ENCODE measurements at places on chromosomes 12 and 14.
A peak's percentile ranks its signal among the peaks of the same experiment; 100 is the strongest.

- no peak for DNase-seq
These were observed 162.7 kb downstream of the BMP4 start for GRCh38 chr14:53793790-53794505.

DNA sequence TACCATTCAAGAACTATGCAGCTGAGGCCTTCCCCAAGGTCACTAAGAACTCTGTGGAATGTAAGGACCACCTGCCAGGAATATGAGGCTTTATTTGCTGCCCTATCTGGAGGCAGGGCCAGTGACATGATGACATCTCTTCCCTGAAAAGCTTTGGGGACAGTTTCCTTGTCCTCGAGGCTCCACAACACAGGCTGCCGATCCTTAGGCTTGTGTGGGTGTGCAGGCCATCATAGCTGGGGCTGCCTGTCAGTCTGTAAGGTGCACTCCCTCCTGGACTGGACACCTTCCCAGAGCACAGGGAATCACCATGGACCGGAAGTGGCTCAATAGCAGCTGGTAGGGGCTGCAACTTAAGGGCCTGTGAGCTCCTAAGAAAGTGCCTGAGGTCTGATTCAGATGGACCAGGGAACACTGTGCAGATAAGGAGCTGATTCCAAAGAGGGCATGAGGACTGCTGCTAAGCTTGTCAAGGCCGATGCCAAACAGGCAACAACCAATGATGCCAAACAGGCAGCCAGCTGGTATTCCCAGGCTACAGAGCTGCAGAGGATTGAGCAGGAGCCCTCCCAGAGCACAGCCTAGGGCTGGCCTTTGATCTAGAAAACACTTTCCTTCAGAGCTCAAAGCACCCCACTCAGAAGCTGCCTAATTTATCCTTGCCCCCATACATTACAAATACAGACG, 84.3 kb downstream of the CRACR2A start:
- DNase-seq, result no peak

DNA sequence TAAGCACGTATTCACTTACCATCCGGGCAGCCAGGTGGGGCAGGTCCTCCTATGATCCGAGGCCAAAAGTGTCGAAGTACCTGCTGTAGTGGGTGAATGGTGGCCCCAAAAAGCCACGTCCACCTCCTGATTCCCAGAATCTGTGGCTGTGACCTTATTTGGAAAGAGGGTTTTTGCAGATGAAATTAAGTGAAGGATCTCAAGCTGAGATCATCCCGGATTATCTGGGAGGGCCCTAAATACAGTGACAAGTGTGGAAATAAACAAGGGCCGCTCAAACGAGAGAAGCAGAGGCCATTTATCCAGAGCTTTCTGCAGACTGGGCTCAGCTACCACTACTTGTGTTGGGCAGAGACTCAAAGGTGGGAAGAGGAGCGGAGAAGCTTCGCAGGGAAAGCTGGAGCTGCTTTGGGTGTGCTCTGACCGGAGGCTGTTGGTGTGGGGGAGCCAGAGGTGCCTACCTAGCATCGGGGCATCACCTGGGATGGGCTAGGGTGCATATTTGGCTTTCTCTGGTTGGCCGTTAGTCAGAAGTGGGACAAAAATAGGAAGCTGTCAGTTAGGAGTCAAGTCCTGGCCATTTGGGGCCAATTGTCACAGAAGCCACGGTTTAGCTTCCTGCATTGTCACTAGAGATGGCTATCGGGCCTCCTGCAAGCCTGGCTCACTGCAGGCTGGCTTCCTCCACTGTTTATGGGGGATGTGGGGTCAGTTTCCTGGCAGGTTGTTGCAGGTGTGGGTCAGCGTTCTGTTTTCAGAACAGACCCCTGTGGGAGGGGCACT, 27.8 kb upstream of the DLK1 start:
- DNase-seq, result no peak

DNA sequence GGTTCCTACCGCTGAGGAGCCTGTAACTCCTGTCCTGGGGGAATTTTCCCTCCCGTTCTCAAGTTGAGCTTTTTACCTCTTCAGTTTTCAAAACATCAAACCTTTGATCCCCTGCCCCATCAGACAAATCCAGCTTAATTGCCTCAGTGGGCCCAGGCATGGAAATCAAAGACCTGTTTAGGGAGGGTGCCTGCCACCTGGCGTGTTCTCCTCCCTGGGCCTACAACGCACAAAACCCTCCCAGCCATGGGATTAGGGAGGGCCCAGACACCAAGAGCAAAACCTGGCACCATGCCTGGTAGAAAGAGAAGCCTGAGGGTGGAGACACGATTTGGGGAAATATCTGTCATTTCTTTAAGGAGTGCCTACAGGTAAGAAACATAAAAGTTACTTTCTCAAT, 672.9 kb downstream of the BCL11B start:
- DNase-seq, result no peak

DNA sequence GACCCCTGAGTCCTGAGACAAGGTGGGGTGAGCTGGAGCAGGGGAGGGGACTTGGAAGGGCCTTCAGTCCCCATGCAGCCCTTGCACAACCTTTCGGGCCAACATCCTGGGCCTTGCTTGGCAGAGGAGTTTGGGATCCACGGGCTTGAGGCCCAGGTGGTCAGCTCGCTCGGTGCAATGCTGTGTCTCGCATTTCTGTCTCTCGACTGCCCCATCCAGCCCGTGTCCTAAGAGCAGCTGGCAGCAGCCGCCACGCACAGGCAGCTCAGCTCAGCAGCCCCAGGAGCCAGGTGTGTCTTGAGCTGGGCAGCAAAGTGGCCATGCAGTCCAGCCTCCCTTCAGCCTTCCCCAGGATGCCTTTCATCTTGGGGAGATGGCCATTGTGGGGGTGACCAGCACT, 10.8 kb downstream of the PACS2 start:
- DNase-seq, result no peak

- no peak for DNase-seq
These were observed 129.5 kb downstream of the SLC38A6 start for GRCh38 chr14:61110316-61111082.

- no peak for DNase-seq
These were observed 76.4 kb downstream of the RGS6 start for GRCh38 chr14:72008666-72009065.

- DNase-seq, result no peak
These were observed 23.1 kb downstream of the PRIMA1 start for GRCh38 chr14:93765155-93765554.

DNA sequence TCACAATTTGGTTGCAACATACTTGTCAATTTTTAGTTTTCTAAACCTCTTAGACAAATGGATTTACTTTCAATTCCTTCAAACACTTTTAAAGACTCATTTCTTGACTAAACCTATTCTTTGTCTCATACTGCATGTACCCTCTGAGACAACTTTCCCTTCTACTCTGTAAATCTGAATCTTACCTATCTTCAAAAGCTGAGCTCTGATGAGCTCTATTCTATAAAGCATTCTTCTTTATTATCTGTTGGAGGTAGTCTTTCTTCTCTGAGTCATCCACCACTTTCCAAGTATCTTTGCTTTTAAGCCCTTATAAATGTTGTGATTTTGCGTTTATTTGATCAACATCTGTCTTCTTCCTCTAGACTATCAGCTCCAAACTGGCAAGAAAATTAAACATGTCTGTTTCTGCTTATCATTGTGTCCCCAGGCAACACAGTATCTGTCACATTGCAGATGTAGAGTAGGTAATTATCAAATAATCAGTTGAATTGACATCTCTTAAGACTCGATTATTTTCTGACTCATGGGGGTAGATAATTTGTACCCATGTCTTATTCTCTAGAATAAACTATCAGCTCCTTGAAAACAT, 265.6 kb upstream of the FAR2 start:
- no peak for DNase-seq

DNA sequence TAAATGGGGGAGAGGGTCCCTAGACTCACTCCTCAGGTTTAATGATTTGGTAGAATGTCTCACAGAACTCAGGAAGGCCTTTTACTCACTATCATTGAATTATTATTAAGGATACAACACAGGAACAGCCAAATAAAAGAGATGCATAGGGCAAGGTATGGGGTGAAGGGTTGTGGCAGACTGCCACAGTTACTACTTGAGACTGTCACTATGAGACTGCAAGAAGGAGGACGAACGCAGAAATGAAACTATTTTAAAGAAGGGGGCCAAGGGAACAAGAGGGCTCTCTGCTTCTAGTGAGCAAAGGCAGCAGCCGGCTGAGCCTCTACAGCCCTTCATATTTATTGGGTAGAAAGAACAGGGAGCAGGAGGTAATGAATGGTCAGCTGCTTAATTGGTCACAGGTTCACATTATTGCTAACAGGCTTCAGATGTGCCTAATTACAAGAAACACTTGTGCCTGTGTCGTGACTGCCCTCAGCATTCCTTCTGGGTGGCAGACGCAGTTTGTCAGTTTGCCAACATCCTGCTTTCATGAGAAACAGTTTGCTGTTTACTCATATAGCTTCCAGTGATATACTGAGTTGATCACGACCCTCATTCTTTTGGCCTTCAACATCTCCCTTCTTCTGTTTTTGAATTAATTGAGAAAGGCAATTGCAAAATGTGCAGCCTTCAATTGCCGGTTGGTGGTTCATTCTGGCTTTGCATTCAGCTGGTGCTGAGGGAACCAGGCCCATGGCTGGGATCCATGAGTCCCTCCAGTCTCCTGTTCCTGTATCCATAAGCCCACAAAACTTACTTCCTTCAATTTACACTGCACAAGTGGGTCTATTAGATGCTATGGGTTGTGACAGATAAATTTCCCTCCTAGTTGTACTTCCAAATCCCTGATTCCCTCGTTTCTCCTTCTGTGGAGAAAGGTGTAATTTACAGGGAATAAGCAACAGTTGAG, 82.8 kb upstream of the PLEKHG7 start:
- DNase-seq, result no peak

DNA sequence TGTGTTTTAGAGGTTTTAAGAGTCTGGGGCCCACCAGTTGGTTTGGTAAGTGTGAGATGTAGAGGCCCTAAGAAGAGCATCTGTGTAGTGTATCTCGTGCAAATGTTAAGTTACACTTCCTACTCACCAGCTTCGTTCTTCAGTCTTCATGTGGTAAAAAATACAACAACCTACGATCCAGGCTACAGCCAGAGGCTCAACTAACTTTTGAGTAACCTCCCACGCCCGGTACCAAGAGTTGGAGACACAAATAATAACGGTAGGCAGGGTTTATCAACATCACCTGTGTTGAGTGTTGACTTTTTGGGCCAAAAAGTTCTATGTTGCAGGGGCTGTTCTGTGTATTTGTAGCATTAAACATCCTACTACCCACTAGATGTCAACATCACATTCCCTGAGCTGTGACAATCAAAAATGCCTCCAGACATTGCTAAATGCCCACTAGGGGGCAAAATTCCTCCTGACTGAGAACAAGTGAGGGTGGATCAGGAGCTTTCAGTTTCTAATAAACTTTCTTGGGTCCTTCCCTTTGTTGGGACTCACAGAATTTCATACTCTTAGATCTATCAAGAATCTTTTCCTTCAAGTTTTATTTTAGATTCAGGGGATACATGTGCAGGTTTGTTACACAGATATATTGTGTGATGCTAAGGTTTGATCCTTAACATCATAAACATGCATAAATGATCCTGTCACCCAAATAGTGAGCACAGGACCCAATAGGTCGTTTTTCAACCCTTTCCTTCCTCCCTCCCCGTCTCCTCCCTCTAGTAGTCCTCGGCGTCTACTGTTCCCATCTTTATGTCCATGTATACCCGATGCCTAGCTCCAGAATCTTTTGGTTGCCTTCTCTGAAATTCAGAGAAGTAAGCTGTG, 94.7 kb downstream of the SLC2A13 start:
- peak; percentile 90 for DNase-seq

- no peak for DNase-seq
These were observed 180.6 kb downstream of the AKAP6 start for GRCh38 chr14:32509632-32510187.

DNA sequence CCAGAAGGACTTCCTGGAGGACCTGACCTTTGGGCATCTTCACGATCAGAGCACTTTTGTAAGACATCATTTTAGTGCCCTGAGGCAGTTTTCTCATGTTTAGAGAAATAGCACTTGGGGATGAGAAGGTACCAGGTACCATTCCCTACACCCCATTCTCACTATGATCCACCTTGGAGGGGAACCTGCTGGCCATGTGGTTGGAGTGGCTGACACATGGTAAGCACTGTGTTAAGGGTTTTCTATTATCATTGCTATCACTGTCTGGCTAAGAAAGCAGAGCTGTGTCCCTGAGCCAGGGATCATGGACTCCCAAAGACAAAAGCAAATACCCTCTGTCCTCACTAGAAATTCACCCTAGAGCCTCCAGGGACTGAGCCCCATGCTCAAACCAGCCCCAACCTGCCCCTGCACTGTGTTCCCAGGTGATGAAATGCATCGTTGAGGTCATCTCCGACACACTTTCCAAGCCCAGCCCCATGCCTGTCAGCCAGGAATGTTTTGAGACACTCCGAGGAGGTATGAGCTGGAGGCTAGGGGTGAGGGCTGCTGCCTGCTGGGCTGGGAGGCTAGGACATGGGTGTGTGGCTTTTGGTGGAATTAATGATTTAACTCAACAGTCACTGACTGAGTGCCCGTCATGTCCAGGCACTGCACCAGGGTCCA, 3.4 kb downstream of the CHGA start:
- DNase-seq, result no peak

DNA sequence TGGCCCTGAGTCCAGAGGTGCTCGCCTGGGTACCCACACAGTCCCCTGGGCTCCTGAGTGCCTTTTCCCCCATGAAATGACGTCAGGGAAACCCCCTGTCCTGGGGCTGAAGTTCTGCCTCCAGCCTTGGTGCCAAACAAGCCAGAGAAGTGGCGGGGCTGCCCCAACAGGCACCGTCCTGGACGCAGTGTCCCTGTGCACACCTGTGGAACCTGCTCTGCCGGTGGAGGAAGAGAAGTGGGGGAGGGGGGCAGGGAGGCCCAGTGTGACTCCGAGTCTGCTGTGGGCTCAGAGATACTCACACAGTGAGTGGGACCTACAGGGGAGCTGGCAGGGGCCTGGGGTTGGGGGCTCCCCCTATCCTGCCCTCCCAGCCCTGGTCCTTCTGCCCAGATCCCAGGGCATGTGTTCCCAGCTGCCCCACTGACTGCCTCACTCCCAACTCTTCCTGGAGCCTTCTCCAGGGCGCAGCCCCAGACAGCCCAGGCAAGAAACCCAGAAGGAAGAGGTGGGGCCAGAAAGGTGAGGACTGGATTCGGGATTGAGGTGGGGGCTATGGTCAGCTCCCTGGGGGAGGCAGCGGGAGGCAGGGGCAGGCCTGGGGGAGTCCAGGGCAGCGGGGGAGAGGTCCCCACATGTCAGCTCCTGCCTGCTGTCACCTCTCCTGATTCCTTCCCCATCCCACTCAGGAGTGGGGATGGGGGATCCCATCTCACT, 24.7 kb downstream of the CCDC85C start:
- DNase-seq, result no peak

DNA sequence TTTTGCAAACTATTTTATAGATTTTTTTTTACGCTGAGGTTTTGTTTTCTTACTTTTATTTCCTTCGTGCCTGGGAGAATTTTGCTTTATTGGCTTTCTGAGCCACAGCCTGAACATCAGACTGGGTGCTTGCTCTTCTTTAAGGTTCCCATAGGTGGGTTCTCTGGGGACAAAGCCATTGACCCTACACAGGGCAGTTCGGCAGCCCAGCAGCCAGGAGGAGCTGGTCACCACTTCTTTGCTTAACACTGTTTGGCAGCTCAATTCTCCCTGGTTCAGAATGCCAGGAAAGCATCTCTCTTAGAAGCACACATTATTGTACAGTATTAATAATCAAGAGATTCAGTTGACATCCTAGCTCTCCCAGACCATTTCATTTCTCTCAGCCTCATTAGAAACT, 140.8 kb upstream of the NEDD1 start:
- DNase-seq, result no peak

GRCh38 chr14:49164074-49164473, 422.1 kb downstream of the RPS29 start:
- DNase-seq, result no peak

GRCh38 chr14:27435923-27436670, 838.3 kb upstream of the NOVA1 start:
- no peak for DNase-seq
